Stimulated activated naive CD8-positive, alpha-beta T cell treated with anti-CD3 and anti-CD28 coated beads, Interleukin-15, Interleukin-2, amounts not matched to agents 100 U/mL and 50 U/mL, for 24 hours (primary cell): ENCODE measurements at places on chromosomes 7 and 10.

- no peak for DNase-seq
Observed at GRCh38 chr10:76141376-76141775, 710.0 kb downstream of the LRMDA start.

DNA sequence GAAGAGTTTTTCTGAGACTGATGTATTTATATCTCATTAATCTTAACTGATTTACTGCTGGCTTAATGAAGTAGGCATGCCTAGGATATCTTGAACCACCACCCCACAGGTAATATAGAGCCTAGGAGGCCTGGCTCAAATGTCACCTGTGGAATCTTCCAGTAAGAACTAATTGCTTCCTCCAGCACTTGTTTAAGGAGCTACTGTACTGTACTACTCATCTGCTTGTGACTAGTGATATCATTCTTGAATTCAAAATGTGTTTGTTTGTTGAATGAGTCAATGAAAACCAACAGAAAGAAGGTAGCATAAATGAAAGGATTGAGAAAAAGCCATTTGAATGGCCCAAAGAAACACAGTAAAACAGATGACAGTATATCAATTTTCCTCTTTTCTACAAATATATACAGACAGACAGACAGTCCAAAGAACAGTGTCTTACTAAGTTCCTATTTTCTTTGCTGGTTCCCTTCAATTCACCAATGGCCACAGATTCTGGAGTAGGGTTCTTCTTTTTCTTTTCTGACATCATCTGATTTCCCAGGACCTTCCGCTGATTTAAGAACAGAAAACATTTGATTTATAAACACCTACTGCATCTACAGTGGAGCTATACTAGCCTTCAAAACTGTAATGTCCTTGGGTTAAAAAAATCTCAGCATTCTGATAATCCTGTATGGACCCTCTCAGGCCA is 43.7 kb upstream of the SLIT1 start:
- DNase-seq = no peak

DNA sequence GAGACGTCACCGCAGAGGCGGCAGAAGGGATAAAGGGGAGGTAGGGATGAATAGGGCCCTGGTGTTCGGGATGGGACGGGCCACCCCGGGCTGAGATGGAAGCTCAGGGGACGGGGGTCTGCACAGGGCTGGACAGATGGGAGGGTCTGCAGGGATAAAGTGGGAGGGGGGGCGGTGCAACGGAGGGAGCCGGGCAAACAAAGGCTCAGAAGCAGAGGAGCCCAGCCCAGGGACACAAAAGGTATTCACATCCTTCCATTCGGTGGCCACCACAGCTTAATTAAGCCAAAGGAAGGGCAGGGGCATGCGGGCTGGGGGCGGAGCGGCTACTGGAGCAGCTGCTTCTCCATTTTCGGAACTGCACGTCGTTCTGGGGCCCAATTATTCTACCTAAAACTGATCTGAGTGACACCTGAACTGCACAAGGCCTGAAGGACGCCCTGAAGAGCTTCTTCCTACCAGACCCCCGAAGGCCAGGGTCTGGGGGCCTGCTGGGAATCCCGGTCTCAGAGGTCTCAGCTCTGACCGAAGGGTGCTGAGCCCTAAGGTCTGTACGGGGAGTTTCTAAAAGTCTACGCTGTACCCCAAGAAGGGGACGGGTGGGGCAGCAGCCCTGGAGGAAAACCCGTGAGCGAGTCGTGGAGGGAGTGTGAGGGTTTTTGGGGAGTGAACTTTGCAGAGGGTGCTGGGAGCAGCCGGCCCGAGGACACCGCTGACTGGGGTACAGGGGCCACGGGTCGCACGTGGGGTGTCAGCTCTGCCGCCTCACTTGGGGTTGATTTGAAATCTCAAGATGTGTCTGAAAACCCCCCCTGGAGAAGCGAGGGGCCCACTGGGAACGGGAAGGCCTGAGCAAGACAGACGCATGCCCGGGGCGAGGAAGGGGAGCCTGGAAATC is 334.8 kb downstream of the DNAJB6 start:
- DNase-seq = no peak

DNA sequence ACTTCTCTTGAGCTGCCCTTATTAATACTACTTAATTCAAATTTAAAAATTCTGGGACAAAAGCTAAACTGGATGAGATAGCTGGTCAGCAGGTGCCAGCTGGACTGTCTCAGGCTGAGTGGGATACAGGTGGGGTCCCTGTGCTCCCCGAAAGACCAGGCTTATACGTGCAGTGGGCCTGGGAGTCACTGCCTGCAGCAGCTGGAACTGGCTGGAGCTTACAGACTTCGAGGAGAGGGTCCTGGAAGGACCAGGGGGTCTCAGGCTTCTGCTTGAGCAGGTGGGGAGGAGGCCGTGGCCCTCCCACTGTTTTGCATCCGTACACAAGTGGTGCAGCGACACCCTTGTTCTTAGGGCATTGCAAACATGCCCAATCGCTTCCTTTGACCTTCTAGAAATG is 203.7 kb downstream of the GLRX3 start:
- DNase-seq = no peak

GRCh38 chr10:99770408-99771045 is 11.9 kb upstream of the ABCC2 start:
- DNase-seq = no peak

DNA sequence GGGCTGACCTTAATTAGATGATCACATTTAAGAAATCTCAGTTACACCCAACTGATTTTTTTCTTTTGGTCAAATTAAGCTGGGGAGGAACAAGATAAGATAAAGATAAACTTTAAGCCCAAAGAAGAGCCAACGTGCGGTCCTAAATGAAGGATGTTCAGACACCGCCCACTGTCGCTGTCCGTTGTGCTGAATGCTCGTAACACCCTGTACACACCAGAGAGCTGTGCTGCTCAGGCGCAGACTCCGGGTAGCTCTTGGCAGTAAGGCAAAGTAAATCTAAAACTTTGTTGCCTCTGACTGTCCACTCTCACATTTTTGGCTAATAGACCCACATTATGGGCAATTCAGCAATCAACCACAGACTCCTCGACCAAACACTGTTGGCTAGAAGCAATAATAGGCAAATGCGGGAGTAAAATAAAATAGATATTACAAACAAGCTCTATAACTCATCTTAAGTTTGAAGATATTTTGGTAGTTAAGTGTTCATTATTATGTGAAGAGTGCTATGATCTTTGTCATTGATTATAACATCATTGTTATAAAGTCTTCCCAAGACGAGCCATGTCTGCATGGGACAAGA is 57.1 kb downstream of the PLPP4 start:
- peak; percentile 18 for DNase-seq

DNA sequence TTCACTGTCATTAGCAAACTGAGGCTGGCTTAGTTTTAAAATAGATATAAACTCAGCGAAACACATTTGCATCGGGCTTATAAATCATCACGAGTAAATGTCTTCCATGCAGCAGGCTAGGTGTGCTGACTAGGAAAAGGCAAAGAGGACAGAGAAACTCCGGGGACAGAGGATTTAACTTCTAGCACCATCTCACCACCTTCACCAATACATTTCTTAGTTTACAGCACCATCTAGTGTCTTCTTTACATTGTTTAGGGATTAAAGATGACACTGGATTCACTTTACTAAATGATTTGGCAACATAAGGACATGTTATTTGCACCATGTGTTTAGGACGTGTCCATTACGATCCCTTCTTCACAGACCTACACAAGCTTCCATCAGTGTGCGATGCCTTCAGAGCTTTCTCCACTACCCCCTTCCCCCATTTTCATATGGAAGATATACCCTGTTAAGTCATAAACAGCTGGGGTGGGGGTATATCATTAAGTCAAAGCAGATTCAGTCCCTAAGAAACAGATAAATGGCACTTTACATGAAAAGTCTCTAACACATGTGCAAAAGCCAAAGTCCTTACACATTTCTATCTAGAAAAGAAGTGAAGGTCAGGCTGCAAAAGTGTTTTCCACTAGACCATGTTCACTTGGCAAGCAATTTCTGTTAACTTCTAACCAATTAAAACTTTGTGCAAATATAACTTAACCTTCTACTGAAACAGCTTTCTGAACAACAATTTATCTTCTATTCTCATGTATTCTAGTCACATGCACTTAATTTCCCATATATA is 103.3 kb downstream of the GRB10 start:
- DNase-seq = no peak

- DNase-seq = peak; percentile 55
Observed at GRCh38 chr7:74061840-74062539, 21.6 kb upstream of the LIMK1 start.

DNA sequence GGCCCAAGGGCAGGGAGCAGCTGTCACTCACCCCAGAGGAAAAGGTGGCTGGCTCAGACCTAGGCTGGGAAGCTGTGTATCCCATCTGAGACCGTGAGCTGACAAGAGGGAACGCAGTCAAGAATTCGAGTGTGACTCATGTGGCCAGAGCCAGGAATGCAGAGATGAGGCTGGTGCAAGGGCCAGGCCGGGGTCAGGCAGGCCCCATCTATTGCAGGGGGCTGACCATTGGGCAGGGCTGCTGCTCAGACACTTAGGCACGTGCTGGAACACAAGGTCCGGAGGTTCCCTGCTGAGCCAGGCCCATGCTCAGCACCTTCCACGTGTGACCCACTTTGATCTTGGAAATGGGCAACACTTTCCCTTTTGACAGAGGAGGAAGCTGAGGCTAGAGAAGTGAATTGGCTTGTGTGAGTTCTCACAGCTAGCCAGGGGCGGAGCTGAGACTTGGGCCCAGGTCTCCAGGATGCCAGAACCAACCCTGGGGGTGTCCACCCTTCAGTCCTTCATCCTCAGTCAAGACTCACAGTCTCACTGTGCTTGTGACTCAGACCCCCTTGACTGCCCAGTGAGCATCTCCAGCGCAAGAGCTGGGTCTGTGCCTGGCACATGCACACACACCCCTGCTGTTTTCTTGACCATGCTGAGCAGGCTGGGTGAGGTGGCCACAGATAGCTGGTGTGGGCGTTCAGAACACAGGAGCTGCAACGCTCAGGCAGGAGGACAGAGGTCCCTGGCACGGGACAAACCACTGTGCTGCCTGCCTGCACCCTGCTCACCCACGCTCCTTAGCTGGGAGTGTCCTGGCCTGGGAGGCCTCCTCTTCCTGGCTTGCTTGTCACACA is 47.6 kb upstream of the PPIF start:
- no peak for DNase-seq

- no peak for DNase-seq
Observed at GRCh38 chr7:137007001-137007694, 138.7 kb downstream of the CHRM2 start.

GRCh38 chr7:117480055-117480362 is 184 bp downstream of the CFTR start:
- no peak for DNase-seq

DNA sequence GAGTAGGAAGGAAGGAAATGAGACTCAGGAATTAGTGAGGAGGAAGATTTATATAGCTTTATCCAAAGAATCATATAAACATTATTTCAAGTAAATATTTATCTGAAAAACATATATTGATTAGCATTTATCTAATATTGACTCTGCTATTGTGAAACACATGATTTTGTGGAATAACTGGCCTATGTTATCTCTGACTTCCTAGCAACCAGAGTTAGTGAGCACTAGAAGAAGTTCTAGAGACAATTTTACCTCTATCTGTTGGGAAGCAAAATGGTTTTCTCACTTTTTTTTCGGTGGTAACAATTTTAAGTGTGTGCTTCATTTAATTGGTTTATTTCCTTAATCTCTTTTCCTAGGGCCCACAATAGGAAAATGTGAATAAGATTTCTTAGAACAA is 21.6 kb downstream of the MDFIC start:
- no peak for DNase-seq

DNA sequence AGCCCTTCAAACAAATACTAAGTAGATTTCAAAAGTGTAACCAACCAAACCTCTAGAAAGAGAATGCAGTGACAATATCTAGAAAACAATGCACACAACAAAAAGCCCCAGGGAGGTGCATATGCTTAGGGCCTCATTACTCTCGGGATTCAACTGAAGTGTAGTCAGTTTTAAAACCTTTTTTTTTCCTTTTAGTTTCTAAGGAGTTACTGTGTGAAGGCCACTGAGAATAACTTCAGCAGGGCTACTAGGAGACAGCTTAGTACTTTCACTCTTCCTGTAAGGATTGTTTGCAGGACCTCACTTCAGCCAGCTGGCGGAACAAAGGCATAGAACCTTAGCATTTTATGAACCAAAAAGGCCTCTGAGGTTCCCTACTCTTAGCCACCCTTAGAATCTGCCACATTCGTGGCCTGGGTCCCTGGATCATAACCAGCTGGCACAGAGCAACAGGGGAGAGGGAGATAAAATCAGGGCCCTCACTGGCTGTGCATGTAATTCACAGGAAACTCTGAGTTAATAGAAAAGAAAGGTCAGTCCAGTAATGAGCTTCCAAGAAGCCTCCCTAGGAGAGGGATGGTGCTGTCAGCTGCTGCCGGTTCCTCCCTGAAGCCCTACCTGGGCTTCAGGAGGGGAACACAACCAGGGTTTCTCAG is 3.6 kb downstream of the VOPP1 start:
- no peak for DNase-seq

DNA sequence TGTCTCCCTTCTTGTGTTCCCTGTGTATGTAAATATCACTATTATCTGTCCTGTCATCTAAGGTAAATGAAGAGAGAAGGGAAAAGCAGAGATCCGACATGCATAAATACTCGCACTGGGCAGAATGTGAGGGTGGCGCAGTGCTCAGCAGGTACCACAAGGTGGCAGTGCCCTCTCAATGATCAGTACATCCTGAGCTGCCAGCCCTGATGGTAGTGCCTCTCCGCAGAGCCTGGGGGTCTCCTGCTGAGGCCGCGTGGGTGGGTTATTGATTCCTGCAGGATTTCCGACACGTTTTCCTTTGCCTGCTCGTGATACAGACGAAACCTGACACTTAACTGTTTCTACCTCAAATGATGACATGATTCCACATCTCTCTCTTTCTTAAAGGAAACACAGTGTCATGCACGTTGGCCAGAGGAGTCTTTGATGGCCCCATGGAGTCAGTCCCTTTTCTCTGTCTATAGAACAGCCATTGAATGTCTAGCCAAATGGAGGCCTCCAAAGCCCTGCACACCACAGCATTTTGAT is 19.8 kb downstream of the RGR start:
- peak; percentile 77 for DNase-seq

- DNase-seq = no peak
Observed at GRCh38 chr7:14016950-14017349, 27.5 kb upstream of the ETV1 start.

DNA sequence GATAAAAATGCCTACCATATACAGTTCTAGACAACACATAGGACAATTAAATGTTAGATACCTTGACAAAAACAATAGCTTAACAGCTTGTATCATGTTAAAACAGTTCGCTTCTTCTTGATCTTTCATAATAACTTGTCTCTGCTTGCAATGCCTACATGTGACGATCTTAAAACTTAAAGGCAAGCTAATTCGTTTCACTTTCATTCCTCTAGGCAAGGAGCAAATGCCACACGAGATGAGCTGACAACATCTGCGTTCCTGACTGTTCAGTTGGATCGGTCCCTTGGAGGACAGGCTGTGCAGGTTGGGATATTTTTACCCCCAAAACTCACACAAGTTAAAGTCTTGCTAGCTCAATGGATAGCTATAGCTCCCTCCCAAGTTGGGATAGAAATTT is 51.6 kb upstream of the ARL4A start:
- DNase-seq = no peak
